Fibroblast of mammary gland (primary cell): ENCODE measurements at places on chromosomes 4 and X.

- no peak for DNase-seq
These were observed 150.2 kb downstream of the SHROOM3 start for GRCh38 chr4:76585272-76585671.

DNA sequence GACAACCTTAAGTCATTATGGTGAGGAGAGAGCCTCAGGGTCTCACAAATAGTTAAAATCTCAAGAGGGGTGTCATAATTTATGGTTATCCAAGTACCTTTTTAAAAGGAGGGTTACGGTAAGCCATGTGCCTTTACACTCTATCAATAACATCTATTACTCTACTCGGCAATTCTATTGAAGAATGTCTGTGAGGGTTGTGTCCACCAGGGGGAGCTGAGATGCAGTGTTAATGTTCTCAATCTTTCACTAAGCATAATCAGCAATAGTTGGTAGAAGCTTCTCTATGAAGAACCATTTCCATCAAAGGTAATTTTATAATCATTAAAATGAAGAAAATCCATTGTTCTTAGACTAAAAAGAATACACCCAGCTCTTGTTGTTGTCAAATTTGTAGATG is 457.4 kb downstream of the CENPC start:
- DNase-seq: peak; percentile 30

GRCh38 chr4:74228691-74229640 is 71.0 kb downstream of the MTHFD2L start:
- DNase-seq: peak; percentile 79

- peak; percentile 66 for DNase-seq
These were observed 52.4 kb downstream of the SEPTIN11 start for GRCh38 chr4:77001907-77002306.

DNA sequence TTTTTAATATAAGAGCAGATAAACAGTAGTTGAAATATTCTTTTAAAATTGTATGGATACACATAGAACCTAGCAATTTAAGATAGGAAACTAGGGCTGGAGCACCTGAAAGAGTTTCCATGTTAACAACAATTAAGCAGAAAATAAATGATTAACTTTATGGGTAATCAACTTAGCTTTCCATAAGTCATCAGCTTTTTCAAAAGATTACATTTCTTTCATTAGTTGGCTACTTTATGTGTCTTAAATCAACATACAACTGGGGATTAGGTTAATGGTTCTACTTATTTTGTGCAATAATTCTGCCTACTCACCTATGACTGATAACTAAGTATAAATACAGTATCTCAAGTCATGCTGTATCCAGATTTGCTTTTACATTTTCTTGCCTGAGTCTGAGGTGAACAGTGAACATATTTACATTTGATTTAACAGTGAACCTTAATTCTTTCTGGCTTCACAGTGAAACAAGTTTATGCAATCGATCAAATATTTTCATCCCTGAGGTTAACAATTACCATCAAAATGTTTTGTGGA is at the start of gene ANXA10:
ANXA10 (plus strand) TSS at position 362 of the 537 bp plus-strand sequence; CDS start at position 526, 164 bp downstream.
- DNase-seq: no peak

GRCh38 chr4:42237451-42237850 is 85.0 kb upstream of the BEND4 start:
- DNase-seq: no peak

- DNase-seq: no peak
These were observed 1051.4 kb upstream of the PRKX start for GRCh38 chrX:4764888-4765287.
